A549 treated with CpdA at 1 μM for 4 hours (cell line): ENCODE measurements at places on chromosomes 7 and 10. TPM values are rescaled to one million over a fixed set of nuclear protein-coding genes. Genes with fewer than 3 reads are reported as not detected.

The EXOSC1 gene
- total RNA-seq = 49.4 to 60.0 TPM (median 57.8 TPM) in 5 replicates

The DNAH11 gene
- 0.05 to 0.20 TPM (median 0.10 TPM) in 5 replicates for total RNA-seq

The RAB19 gene
- not detected in 5 replicates for total RNA-seq

The LEP gene
- total RNA-seq = not detected in 5 replicates

The KEL gene
- total RNA-seq = 1.1 TPM in 1 of 5 replicates, not detected in the others

The CACNB2 gene
- not detected in 5 replicates for total RNA-seq

The RASA4B gene
- 0.89 to 2.3 TPM (median 1.5 TPM) in 5 replicates for total RNA-seq

The SFXN2 gene
- 2.7 to 4.1 TPM (median 3.6 TPM) in 5 replicates for total RNA-seq

The RNF32 gene
- total RNA-seq = 1.1 to 1.9 TPM (median 1.6 TPM) in 5 replicates

The TMEM213 gene
- total RNA-seq = not detected in 5 replicates

The MOGAT3 gene
- total RNA-seq = 0.08 TPM in 1 of 5 replicates, not detected in the others

The PLXDC2 gene
- 0.01 to 0.05 TPM (median 0.03 TPM) in 4 of 5 replicates, not detected in the other for total RNA-seq

The BUB3 gene
- 172 to 206 TPM (median 180 TPM) in 5 replicates for total RNA-seq

The CRHR2 gene
- total RNA-seq = 0.03 TPM in 1 of 5 replicates, not detected in the others

The TMEM72 gene
- not detected in 5 replicates for total RNA-seq

The TUBAL3 gene
- total RNA-seq = 0.24 to 0.49 TPM (median 0.31 TPM) in 5 replicates

The TEX36 gene
- not detected in 5 replicates for total RNA-seq

The SDHAF3 gene
- 19.0 to 48.6 TPM (median 21.7 TPM) in 5 replicates for total RNA-seq

The LMOD2 gene
- total RNA-seq = not detected in 5 replicates

The SLC26A5 gene
- not detected in 5 replicates for total RNA-seq

The STAG3 gene
- 0.18 to 0.45 TPM (median 0.26 TPM) in 4 of 5 replicates, not detected in the other for total RNA-seq

The RHOBTB1 gene
- 4.3 to 7.2 TPM (median 5.8 TPM) in 5 replicates for total RNA-seq

The FLNC gene
- 4.0 to 7.5 TPM (median 5.2 TPM) in 5 replicates for total RNA-seq

The WIPF3 gene
- total RNA-seq = 0.45 to 0.69 TPM (median 0.58 TPM) in 5 replicates

The RSPH10B gene
- 0.08 to 0.33 TPM (median 0.19 TPM) in 4 of 5 replicates, not detected in the other for total RNA-seq
